ENCODE measurements at places on chromosomes 2 and 18. TPM values are rescaled to one million over a fixed set of nuclear protein-coding genes. Genes with fewer than 3 reads are reported as not detected.

- no peak for DNase-seq
- no peak overlapping the region for H3K4me3 ChIP-seq
- no peak overlapping the region for H3K27ac ChIP-seq
- no peaks in the 10 kb centered on the region for H3K36me3 ChIP-seq
- H3K4me1 ChIP-seq: no peaks in the 10 kb centered on the region
- no peaks in the 10 kb centered on the region for H3K27me3 ChIP-seq
These were observed 339.0 kb downstream of the SATB2 start for GRCh38 chr2:199118673-199119112.

DNA sequence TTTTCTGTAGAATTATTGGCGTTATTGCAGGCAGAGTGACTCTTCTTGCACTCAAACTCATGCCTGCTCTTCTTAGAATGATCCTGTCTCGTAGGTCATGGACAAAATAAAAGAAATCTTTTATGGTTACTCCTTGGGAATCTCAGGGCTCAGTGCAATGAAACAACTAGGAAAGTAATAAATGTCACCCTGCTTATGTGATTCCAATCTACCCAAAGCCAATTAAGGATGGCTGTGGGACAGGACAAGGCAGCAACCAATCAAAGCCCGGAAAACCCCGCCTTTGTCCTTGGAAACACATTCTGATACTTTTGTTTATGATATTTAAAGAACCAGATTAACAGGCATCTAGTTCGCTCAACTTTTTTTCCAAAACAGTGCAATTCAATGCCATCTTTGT, 53.0 kb downstream of the GRB14 start:
- H3K27ac ChIP-seq: no peak overlapping the region
- H3K27me3 ChIP-seq: no peaks in the 10 kb centered on the region
- H3K36me3 ChIP-seq: no peaks in the 10 kb centered on the region
- no peak overlapping the region for H3K4me3 ChIP-seq
- no peak for DNase-seq

DNA sequence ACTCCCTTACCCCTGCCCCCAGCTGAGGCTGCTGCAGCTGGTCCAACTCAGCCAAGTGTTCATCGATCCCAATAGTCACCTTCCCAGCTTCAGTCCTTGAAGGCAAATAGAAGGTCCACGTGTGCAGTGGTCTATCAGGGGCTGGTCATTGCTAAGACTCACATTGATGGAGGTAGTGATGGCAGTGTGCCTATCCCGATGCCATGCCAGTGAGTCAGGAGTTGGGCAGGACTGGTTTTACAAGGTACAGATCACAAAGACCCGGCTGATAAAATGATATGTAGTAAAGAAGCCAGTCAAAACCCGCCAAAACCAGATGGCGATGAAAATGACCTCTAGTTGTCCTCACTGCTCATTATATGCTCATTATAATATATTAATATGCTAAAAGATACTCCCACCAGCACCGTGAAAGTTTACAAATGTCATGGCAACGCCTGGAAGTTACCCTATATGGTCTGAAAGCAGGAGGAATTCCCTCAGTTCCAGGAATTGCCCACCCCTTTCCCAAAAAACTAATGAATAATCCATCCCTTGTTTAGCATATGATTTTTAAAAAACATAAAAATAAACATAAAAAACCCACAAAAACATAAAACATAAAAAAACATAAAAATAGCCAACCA, 2.9 kb upstream of the C2orf80 start:
- H3K36me3 ChIP-seq: no peaks in the 10 kb centered on the region
- H3K4me3 ChIP-seq: no peak overlapping the region
- no peaks in the 10 kb centered on the region for H3K27me3 ChIP-seq

GRCh38 chr18:10590412-10590811, 64.6 kb downstream of the NAPG start:
- no peaks in the 10 kb centered on the region for H3K4me1 ChIP-seq
- H3K27me3 ChIP-seq: no peaks in the 10 kb centered on the region
- no peak for DNase-seq

DNA sequence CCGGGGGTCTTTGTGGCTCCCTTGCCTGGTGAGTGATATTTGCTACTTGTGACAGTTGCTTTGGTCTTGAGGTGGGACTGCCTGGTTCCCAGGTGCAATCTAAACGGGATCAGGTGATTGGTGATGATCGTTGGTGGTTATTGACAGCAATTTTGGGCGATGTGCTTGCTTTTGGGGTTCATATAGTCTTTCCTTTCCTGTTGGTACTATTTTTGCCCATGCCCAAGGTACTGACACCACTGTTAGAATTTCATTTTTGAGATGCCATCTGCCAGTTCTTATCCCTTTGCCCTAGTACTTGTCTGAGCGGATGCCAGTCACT, 573 bp downstream of the WDR7 start:
- no peak for DNase-seq
- no peaks in the 10 kb centered on the region for H3K36me3 ChIP-seq
- no peak overlapping the region for H3K27ac ChIP-seq
- peak overlapping the region; percentile 95 for H3K4me3 ChIP-seq
- H3K27me3 ChIP-seq: no peaks in the 10 kb centered on the region
- no peaks in the 10 kb centered on the region for H3K4me1 ChIP-seq

GRCh38 chr18:58605027-58606020, 23.6 kb downstream of the ALPK2 start:
- no peak overlapping the region for H3K4me3 ChIP-seq
- DNase-seq: no peak
- no peaks in the 10 kb centered on the region for H3K36me3 ChIP-seq
- H3K27ac ChIP-seq: no peak overlapping the region
- no peaks in the 10 kb centered on the region for H3K27me3 ChIP-seq

GRCh38 chr2:101559551-101559950, 84.6 kb upstream of the RFX8 start:
- no peaks in the 10 kb centered on the region for H3K4me1 ChIP-seq
- H3K27ac ChIP-seq: no peak overlapping the region
- H3K27me3 ChIP-seq: no peaks in the 10 kb centered on the region
- no peak overlapping the region for H3K4me3 ChIP-seq
- H3K36me3 ChIP-seq: no peaks in the 10 kb centered on the region

GRCh38 chr2:199378948-199379650, 78.6 kb downstream of the SATB2 start:
- no peaks in the 10 kb centered on the region for H3K27me3 ChIP-seq
- no peaks in the 10 kb centered on the region for H3K36me3 ChIP-seq
- no peaks in the 10 kb centered on the region for H3K4me1 ChIP-seq
- H3K27ac ChIP-seq: no peak overlapping the region
- DNase-seq: no peak

GRCh38 chr2:187446711-187447110, 1.3 kb downstream of the CALCRL start:
- H3K4me1 ChIP-seq: no peaks in the 10 kb centered on the region
- DNase-seq: no peak
- H3K4me3 ChIP-seq: no peak overlapping the region
- no peaks in the 10 kb centered on the region for H3K36me3 ChIP-seq

DNA sequence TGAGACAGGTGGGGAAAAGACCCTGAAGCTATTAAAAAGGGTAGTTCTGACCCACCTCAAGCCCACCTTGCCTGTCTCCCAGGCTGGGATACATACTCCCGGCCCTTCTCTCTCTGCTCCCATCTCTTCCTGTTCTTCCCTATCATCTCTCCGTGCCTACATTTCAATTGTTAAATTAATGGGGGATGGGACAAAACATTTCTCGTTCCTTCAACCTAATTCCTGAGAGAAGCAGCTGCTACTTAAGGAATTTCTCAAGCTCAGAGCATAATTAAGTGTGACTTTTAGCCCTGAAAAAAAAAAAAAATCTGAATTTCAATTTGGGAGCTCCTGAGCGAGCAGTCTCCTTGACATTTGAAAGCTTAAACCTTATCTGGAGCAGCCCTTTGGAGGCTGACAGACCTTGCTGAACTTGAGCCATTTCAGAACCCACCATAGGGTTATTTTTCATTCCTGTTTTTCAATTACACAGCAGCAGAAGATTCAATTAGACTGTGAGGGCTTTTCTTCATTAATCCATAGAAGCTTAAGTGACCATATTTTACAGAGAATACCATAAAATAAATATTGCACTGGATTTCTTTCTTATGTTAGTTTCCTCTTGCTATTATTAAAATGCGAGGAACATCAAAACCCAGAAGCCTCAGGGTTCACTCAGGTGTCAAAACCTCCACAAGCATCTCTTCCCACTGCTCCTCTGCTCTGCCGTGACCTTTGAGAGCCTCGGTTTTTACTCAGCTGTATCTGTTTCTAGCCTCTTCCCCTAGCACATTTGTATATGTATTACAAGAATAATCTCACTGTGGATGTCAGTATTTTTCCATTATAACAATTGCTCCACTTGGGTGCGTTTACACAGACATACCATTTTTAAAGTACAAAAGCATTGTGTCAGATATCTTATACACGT, 125.7 kb downstream of the B3GNT2 start:
- H3K36me3 ChIP-seq: peaks cover 29% of the 10 kb centered on the region
- peaks cover 8% of the 10 kb centered on the region for H3K4me1 ChIP-seq
- H3K27me3 ChIP-seq: no peaks in the 10 kb centered on the region
- peak overlapping the region; percentile 34 for H3K27ac ChIP-seq
- no peak for DNase-seq

DNA sequence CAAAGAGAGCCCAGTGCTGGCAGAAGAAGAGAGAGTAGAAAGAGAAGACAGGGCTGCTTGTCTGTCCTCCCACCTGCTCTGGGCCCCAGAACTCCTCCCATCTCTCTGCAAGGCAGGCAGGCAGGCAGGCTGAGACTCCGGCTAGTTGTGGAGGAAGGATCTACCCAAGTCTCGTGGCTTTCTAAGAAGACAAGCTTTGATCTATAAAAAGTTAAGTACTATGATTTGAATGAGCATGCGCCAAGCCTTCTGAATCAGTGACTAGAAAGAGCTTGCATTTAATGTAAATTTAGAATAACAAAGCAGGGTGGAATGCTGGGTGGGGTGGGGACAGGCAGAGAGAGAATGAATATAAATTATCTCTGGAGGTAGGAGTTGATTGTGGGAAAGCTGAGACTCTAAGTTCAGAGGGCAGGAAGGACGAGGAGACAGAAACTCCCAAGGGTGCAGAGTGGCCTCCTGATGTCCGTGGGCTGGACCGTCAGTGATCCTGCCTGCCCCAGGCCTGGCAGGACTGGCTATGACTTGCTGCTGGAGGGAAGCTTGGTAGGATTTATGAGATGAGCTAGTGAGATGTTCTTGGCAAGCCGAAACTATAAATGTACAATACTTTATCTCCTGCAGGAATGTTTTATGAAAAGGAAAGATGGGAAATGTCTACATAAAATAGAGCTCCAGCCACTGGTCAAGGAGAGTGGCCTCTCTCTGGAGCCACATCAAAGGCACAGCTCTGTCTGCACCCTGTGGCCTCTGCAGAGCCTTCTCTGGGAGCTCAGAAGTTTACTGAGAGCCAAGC, 447.5 kb downstream of the TNS1 start:
- no peaks in the 10 kb centered on the region for H3K27me3 ChIP-seq
- H3K4me1 ChIP-seq: peaks cover 11% of the 10 kb centered on the region
- no peak overlapping the region for H3K4me3 ChIP-seq

DNA sequence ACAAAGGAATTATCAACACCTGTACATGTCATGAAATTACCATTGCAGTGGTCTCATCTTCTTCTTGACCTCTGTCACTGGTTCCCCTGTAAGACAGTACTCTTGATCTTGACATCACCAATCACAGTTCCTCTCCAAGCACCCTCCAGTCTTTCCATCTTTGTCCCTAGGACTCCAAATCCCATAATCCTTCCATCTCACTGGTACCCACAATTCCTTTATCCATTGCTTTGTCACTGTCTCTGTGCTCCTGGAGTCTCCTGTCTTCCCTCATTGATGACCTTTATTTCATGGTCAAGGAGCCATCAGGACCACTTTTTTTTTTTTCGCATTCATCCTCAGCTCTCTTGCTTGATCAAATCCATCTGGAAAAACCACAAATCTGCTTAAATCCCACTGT, 56.7 kb downstream of the COL4A3 start:
- no peak overlapping the region for H3K27ac ChIP-seq
- H3K4me1 ChIP-seq: no peaks in the 10 kb centered on the region
- no peaks in the 10 kb centered on the region for H3K36me3 ChIP-seq
- DNase-seq: no peak

GRCh38 chr2:136245211-136245610, 127.3 kb upstream of the CXCR4 start:
- no peaks in the 10 kb centered on the region for H3K36me3 ChIP-seq
- no peak for DNase-seq
- H3K4me1 ChIP-seq: no peaks in the 10 kb centered on the region

DNA sequence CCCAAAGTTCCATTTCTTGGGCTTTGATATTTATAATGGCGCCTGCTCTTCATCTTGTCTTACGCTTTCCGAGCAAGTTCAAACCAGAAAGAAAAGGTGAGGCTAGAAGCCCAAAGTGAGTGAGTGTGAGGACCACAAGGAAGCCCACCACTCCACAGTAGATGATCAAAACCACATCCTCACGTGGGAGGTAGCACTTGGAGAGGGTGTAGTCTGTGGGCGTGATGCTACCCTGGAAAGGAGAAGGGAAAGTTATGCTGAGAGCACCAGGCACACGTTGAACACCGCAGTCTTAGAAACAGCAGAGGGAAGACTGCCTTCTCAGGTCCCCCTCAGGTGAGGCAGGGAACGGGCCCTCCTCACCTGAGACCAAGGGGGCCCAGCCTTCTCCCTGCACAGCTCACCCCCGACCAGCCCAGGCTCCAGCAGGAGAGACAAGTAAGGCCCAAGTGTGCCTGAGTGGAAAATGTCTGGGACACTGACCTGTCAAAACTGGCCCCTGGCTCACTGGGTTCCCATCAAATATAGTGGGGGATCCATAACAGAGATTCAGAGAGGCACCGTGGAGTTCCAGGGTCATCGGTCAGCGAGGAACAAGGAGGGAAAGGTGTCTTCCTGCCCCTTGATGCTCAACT, 23.6 kb downstream of the MPPE1 start:
- no peaks in the 10 kb centered on the region for H3K4me1 ChIP-seq
- no peak overlapping the region for H3K27ac ChIP-seq
- no peaks in the 10 kb centered on the region for H3K27me3 ChIP-seq
- peaks cover 3% of the 10 kb centered on the region for H3K36me3 ChIP-seq

DNA sequence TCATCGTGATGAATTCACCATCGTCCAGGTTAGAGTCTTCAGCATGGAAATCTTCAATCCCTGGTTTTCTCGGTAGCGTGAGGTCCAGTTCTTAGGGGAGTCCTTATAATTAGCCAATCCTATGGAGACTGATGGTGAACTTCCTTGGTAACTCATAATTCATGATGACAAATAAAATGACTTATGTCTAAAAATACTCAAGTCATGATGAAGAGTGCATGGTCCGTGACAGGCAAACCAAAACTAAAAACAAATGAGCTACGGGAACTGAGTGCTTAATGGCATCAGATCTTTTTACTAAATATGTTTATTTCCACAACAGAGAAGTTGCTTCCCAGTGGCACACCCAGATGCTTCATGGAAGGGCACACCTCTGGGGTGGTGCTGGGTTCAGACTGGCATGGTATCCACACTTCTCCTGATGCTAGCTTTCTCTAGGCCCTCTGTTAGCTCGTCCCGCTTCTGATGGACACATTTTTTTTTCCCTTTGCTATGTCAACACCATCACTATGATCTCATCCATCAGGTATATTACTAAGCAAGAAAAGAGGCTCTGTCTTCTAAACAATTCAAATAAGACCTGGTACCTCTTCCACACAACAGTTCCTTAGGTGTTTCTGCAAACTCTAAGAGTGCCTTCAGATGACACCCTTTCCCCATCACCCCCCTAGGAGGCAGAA, 92.8 kb upstream of the NEDD4L start:
- H3K4me1 ChIP-seq: no peaks in the 10 kb centered on the region
- H3K4me3 ChIP-seq: no peak overlapping the region
- no peaks in the 10 kb centered on the region for H3K36me3 ChIP-seq
- H3K27ac ChIP-seq: no peak overlapping the region
- H3K27me3 ChIP-seq: no peaks in the 10 kb centered on the region

The NETO1 gene
- 5.9 TPM for total RNA-seq

The G6PC2 gene
- not detected for total RNA-seq

The VSNL1 gene
- total RNA-seq: 9.9 TPM

The HOXD3 gene
- total RNA-seq: not detected

The LINC00305 gene
- total RNA-seq: not detected

The C2orf66 gene
- total RNA-seq: not detected

The IL1B gene
- total RNA-seq: not detected

The UCN gene
- total RNA-seq: 1.5 TPM

Measured in H9 (cell line).